ENCODE measurements at places on chromosomes 1 and 21. TPM values are rescaled to one million over a fixed set of nuclear protein-coding genes. Genes with fewer than 3 reads are reported as not detected.

- DNase-seq = no peak
Measured at GRCh38 chr1:15273274-15273673, 26.3 kb downstream of the FHAD1 start.

- no peak for DNase-seq
Measured at GRCh38 chr21:34911360-34911759, 137.7 kb downstream of the RUNX1 start.

GPR61 gene
- total RNA-seq = 21.1 TPM

GRCh38 chr1:226371027-226371694 lies 36.7 kb downstream of the PARP1 start:
- DNase-seq = no peak

FAM151A gene
- not detected for total RNA-seq

GRCh38 chr1:164515231-164515630 lies 43.8 kb upstream of the PBX1 start:
- no peak for DNase-seq

- DNase-seq = no peak
Measured at GRCh38 chr1:78359666-78360065, 131.1 kb upstream of the PTGFR start.

PLA2G5 gene
- 3.6 TPM for total RNA-seq
